Cortex of kidney (tissue), 1 donor: ENCODE measurements at places on chromosomes 3 and 15.

DNA sequence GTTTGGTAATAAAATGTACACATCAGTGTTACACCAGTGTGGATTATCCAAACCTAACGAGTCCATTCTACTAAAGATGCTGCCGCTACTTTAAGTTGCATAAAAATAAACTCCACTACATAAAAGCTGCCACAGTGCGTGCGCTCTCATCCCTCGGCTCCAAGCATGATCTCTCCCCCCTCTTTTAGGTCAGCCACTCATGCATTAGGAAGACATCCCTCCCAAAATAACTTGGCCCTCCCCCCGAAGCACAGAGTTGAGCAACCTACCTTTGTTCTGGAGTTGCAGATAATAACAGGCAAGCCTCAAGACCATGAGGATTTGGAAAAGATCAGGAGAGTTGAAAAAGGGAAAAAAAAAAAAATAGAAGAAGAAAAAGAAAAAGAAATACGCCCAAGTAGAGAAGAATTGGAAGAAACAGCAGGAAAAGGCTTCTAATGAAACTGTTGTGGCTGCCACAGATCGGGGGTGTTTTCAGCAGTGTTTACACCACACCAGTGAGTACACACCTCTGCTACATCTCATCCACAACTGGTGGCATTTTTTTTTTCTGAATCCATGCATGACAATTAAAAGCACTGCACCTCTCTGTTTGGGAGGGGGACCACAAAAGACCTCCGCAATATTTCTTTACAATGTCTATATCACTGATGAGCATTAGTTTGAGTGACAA lies 339.2 kb downstream of the FOXP1 start:
- no peak for DNase-seq

- DNase-seq: no peak
Observed at GRCh38 chr3:183265834-183266417, 12.9 kb downstream of the B3GNT5 start.

GRCh38 chr3:40995271-40995670 lies 204.0 kb upstream of the CTNNB1 start:
- no peak for DNase-seq

DNA sequence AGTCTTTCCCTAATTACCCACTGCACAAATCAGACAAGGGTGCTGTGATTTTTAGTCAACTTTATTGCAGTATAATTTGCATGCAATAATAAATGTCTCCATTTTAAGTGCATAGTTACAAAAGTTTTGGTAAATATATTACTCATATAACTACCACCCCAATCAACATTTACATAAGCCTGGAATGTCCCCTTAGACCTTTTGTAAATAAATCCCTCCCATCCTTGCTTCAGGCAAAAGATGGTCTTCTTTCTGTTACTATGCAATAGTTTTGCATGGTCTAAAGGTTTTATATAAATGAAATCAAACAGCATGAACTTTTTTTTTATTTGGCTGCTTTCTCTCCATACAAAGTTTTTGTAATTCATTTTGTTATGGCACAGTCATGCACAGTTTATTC lies 235.4 kb downstream of the PYDC2 start:
- DNase-seq: no peak

GRCh38 chr3:150787741-150788370 lies 24.9 kb upstream of the SIAH2 start:
- no peak for DNase-seq

GRCh38 chr3:164132878-164133277 lies 945.4 kb downstream of the SI start:
- no peak for DNase-seq

- no peak for DNase-seq
Observed at GRCh38 chr3:111676211-111677006, 81.3 kb upstream of the ZBED2 start.

DNA sequence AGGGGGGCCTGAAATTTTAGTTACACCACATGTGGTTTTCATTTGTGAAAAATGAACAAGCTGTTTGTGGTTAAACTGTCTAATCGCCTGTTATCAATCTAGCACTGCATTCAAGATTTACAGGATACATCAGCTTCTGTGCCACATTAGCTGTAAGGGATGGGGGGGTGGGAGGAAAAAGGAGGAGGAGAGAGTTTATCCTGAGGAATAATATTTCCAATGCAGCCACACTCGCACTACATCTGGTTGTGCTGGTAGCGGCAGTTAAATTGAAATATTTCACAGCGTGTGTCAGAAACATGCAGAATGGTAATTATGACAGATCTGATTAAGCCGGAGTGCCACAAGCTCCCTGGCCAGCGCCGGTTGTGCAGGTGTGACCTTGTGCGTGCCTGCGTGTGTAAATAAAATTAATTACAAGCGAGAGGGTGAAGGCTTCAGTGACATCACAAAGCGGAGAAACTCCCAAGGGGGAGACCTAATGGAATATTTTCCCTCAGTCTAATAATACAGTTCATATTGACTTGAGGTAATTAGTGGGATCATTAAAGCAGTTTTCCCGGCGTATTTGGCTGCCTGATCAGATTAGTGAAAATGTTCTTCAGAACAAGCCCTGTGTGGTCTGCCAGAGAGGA lies 55.5 kb downstream of the SATB1 start:
- no peak for DNase-seq
